ENCODE measurements at places on chromosomes 11 and 22.

DNA sequence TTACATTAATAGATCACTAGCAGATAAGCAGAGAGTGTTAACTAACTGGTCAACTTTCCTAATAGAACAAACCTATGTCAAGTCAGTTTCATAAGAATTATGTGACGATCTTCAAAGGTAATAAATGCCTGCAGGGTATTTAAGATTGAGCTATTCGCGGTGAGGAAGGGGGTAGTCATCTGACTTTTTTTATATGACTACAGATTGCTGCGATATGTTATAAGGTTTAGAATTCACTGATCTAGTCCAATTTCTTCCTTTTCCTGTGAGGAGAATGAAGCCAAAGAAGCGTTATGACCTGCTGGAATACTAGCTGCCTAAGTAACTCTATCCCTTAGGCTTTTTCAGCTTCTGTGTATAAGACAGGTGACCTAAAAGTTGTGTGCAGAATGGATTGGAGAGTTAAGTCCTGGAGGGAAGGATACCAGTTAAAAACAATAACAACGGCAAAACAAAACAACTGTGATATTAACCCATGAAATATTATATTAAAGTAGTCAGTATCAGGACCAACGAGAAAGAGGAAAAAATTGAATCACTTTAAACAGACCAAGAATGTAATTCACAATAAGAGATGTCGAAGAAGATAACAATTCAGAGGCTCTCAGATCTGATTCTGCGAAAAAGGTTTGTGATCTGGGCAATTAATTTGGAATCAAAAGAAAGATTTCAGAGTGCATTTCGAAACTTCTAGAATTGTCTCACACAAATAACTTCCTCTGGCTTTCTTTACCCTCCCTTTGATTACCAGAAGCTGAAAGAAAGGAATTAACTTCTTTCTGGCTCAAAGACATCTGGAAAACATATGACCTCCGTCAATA is 630 bp downstream of the CASP4 start:
- no peak for DNase-seq

GRCh38 chr11:46309814-46310259 is 32.4 kb downstream of the CREB3L1 start:
- no peak for DNase-seq

- DNase-seq: no peak
Measured at GRCh38 chr22:27488456-27489177, 312.9 kb downstream of the MN1 start.

- no peak for DNase-seq
Measured at GRCh38 chr11:119493712-119494111, 70.7 kb upstream of the THY1 start.

DNA sequence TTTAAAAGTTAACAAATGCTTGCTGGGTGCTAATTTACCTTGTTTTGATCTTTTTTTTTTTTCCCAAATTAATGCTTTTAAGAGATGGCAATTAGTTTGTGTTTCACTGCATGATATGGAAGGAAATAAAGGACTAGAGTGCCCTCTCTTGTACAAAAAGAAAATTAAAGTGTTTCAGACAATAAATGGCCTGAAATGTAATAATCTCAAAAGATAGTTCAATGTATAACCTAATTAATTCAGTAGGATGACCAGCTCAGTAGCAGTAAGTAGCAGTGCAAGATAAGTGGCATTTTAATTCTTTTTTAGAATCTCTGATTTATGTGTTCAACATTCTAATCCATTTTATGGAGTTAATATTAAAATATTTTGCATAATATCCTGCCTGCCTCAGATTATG is 39.9 kb upstream of the MYO18B start:
- DNase-seq: no peak

- no peak for DNase-seq
Measured at GRCh38 chr11:67288198-67288451, 978 bp upstream of the ANKRD13D start.

- no peak for DNase-seq
Measured at GRCh38 chr11:2175659-2176058, 4.0 kb upstream of the TH start.

GRCh38 chr11:96173906-96174305 is 169.1 kb downstream of the MAML2 start:
- DNase-seq: no peak

DNA sequence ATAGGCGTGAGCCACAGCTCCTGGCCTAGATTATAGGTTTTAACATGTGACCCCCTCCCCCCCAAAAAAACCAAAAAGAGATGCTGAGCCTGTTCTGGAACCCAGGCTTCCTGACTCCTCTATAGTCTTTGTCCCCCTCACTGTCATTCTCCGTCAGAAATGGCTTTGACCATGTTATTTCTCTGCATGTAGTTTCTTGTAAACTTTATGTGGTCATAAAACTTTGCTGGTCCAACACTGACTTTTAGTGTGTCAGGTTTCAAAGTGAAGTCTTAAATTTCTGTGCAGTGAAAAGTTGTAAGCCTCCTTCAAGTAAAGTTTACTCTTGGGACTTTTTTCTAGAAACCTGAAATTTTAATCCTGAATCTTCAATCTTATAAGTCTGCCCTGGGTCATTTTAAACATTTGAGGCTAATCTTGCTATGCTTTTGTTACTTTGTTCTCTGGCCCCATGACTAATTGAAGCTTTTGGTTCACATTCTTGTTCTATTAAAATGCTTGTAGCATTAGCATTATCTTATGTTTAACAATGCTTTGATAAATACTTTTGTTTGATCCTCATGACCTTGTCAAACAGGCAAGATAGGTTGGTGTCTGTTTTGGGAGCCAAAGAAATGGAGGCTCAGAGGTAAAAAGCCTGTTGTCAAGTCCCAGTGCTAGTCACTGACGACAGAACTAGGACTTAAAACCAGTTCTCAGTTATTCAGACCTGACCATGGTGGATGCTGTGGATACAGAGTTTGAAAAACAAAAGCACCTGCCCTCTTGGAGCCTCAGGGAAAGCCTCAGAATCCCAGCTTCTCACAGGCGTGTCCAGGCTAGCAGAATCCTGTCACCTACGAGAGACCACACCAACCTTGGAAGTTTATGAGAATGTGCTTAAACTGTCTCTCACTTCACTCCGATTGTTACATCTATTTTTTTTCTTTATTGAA is 87.7 kb upstream of the HORMAD2 start:
- DNase-seq: no peak

DNA sequence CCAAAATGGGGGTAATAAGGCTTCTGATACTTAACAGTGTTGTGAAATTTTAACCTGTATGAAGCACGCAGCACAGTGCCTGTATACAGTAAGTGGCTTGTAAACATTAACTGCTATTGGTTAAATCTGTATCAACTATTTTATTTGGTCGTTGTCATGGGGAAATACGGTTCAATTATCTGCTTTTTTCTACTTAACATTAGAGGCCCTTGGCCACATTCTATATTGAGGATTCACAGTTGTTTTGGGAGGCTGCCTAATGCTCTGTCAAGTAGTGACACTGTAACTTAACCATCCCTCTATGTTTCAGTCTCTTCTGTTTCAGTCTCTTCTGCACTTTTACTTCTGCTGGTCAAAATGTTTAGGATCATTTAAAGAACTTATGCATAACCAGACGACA is 95.6 kb downstream of the LDLRAD3 start:
- DNase-seq: no peak

GRCh38 chr11:61071208-61071681 is 31.0 kb upstream of the CD5 start:
- DNase-seq: peak; percentile 64
